ENCODE measurements at places on chromosomes 3 and 15. TPM values are rescaled to one million over a fixed set of nuclear protein-coding genes. Genes with fewer than 3 reads are reported as not detected.

ZNF774 gene
- 1.5 TPM for total RNA-seq

PCSK6 gene
- 0.13 TPM for total RNA-seq

SLC22A14 gene
- total RNA-seq = 0.16 TPM

GATM gene
- total RNA-seq = 2.1 TPM

PLAAT1 gene
- total RNA-seq = 2.2 TPM

LRRC2 gene
- total RNA-seq = 0.16 TPM

UBE3A gene
- 31.9 TPM for total RNA-seq

ABI3BP gene
- total RNA-seq = 0.49 TPM

CLDN18 gene
- not detected for total RNA-seq

POTEB2 gene
- total RNA-seq = not detected

GRM7 gene
- not detected for total RNA-seq

ADAMTS17 gene
- total RNA-seq = 0.98 TPM
